ENCODE measurements at places on chromosomes 16 and 17.

DNA sequence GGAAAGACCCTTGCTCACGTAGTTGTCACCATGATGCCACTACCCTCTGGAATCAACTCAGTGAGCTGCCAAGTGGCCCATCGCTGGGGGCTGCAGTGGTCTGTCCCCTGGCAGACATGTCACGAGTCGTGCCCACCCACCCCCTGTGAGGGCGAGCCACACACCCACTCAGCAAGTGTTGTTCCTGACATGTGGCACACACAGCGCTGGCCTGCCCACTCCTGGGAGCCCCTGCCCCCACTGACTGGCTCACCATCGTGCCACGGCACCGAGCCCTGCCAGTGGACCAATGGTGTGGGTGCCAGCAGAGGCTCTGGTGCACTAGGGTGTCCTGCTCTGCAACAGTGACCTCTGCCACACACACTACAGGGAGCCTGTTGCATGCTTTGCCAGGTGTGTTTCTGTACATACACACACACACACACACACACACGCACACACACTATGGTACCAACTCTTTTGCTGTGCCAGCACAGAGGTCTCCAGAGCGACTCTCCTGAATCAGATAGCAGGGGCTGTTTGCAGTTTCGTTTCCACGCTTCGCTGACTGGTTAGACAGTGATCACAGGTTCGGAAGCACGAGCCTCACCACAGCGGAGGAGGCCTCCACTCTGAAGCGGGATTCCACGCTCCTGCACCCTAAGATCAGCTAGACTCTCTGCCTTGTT, 7.7 kb downstream of the RTN4RL1 start:
- DNase-seq: peak; percentile 45

GRCh38 chr17:74520016-74520434, 11.2 kb downstream of the CD300LB start:
- no peak for DNase-seq

- DNase-seq: peak; percentile 99
Observed at GRCh38 chr17:51046514-51047384, 73.9 kb downstream of the SPAG9 start.

- DNase-seq: no peak
Observed at GRCh38 chr17:31935512-31935911, 1.3 kb upstream of the SUZ12 start.

DNA sequence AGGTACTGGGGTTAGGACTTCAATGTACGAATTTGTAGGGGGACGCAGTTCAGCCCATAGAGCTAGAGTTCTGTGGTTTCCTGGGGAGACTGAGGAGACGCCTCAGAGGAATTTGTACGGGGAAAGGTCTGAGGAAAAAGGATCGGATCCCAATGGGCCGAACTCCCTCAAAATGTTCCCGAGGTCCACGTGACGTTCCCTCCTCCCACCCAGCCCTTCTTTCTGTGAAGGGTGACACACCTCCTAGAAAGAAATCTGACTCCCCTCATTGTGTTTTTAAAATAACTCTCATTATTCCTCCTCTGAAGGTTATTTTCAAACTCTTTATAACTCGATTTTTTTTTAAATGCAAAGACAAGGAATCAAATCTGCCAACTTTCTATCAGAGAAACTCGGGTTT, 8.6 kb downstream of the RGS9 start:
- no peak for DNase-seq

GRCh38 chr17:31130286-31131224, 35.8 kb downstream of the NF1 start:
- no peak for DNase-seq

GRCh38 chr17:74512036-74512435, 19.2 kb downstream of the CD300LB start:
- no peak for DNase-seq

GRCh38 chr16:87006789-87007745, 310.1 kb downstream of the C16orf95 start:
- DNase-seq: no peak

DNA sequence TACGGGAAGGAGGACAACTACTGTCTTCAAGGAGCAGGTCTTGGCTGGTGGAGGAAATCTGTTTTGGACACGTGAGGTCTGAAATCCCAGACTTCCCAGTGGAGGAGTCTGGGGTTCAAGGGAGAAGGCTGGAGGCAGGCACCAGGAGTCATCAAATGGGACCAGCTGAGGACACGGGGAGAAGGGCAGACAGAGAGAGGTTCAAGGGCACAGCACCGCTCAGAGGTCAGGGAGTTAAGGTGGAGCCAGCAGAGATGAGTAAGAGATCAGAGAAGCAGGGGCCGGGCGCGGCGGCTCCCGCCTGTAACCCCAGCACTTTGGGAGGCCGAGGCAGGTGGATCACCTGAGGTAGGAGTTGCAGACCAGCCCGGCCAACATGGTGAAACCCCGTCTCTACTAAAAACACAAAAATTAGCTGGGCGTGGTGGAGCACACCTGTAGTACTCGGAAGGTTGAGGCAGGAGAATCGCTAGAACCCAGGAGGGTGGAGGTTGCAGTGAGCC, 10.4 kb upstream of the SMIM5 start:
- no peak for DNase-seq

GRCh38 chr16:54652201-54652770, 278.4 kb upstream of the IRX5 start:
- no peak for DNase-seq

GRCh38 chr17:50790618-50791017, 23.3 kb upstream of the ANKRD40CL start:
- DNase-seq: no peak

- peak; percentile 49 for DNase-seq
Observed at GRCh38 chr17:31425282-31426040, 34.0 kb downstream of the RAB11FIP4 start.

GRCh38 chr17:7047566-7047965, 3.7 kb upstream of the SLC16A11 start:
- no peak for DNase-seq

DNA sequence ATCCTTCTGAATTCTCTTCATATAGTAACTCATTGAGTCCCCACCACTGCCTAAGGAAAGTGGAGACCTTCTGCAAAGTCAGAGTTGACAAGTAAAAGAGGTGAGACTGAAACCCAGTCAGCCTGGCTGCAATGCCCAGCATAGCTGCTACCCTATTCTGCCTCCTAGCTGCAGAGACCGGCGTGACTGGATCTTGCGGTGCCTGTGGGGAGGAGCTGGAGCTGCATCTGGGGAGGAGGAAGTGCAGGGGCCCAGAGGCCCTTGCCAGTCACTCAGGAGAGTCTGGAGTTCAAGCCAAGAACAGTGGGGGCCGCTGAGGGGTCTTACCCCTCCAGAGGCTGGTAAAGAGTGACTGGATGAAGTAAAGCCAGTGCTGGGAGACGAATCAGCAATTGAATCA, 35.0 kb upstream of the ZNF423 start:
- no peak for DNase-seq

- DNase-seq: no peak
Observed at GRCh38 chr17:2240541-2240940, 63.0 kb downstream of the SMG6 start.

DNA sequence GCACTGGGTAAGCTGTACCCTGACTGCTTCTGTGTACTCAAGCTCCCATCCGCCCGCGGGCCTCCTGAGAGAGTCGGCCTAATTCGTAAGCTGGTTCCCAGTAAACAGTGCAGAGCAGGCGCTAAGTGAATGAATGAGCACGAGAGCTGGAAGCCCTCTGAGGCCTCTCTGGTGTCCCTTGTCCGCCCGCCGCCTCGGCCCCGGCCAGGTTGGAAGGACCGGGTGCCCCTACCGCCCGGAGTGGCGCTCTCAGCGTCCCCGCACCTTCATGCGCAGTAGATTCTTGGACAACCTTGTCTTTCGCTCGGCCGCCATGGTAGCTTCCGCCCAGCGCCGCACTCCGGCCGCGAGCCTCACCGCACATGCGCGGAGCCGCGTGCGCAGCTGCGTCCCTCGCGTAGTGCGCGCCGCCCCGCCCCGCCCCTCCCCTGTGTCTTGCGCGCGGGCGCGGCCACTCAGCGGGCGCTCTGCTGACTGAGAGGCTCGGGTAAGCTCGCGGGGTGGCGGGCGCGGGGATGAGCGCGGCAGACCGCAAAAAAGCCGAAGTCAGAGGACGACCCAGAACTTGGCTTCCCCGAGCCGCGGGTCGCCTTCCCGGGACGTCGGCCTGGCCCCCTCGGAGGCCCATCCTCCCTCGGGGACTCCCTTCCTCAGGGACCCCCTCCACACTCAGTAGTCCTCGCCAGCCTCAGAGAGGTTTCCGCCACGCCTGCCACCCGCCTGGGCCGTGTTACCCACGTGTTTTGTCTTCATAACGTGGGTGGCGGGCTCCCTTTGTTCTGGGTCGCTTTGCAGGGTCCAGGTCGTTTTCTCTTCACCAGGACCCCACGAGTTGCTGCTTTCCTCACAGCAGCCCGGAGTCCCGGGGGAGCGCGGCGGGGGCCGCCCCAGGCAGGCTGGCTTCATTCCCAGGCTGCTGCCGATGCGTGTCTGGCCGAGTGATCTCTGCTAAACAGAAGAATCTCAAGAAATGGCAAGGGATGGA, at the start of gene MPHOSPH6:
Gene MPHOSPH6, minus strand, starts transcription at position 364 of the 985 bp plus-strand sequence. Its CDS starts 49 bp downstream, at position 315.
- peak; percentile 47 for DNase-seq

- DNase-seq: no peak
Observed at GRCh38 chr16:79757968-79758367, 157.4 kb upstream of the MAF start.

DNA sequence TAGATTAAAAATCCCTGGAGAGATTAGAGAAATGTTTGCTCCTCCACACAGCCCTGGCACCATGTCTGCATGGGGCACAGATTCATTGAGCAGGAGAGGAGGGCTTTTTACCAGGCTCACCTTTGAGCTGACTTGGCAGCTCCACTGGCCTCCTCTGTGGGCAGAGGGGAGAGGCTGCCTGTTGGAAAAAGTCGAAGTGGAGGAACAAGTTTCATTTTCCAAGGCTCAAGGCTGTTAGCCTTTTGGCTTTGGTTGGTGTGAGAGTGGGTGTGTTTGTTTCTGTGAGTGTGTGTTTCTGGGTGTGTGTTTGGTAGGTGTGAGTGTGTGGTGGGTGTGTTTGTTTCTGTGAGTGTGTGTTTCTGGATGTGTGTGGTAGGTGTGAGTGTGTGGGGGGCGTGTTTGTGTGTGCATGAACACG, 5.6 kb downstream of the TMEM238L start:
- no peak for DNase-seq

DNA sequence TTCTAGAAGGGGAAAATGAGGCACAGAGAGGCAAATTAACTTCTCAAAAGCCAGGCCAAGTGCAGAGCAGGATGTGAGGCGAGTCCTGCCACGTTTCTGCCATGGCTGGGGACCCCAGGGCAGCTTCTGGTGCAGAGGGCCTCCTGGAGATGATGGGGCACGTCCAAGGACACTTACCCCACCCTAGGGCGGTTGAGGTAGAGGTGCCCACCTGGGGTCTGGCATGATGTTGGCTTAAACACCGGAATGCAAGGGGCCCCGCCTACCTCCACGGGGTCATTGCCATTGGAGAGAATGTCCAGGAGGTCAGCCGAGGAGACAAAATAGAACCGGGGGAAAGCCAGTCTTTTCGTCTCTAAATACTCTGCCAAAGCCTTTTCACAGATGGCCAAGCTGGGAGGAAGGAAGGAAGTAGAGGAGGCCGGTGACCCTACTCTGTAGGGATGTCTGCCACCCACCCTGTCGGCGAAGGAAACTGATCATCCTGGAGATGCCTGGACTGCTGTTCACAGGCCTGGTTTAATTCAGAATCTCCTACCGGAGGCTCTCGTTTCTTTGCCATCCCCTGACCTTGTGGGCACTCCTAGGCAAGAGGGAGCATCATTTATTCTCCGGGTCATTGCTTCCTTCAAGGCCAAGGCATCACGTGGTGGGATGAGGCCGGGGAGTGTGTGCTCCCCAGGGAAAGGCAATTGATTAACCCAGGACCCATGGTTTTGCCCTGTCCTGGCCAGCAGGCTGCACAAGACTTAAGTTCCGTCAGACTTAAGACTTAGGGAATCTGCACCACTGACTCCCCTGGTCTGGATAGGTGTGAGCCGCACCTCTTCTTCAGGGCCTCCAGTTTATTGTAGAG, 70.5 kb downstream of the DNAH17 start:
- no peak for DNase-seq

- DNase-seq: no peak
Observed at GRCh38 chr17:6075050-6075449, 4.9 kb downstream of the WSCD1 start.

- DNase-seq: no peak
Observed at GRCh38 chr17:38416840-38417209, 11.4 kb upstream of the ARHGAP23 start.

DNA sequence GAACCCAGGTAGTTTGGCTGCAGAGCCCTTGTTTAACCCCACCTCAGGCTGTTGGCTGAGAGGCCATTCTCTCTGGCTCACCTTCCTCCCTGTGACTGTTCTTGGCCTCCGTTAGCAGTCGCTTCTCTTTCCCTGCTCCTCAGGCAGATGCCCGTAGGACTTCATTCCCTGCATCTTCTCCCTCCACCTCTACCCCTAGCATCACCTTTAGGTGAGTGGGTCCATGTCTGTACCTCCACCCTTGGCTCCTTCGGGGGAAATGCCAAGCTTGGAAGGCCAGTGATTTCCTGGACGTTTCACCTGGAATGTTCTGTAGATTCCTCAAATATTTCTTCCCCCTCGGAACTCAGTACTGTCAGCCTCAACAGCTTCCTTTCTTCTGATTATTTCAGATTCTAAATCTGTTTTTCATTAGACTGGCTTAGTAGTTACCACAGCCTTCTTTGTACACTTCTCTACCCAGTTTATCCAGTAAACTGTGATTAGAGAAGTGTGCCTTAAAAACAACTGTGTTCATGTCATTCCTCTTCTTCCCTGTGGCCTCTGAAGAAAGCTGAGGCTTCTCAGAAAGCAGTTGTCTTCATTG, 227.9 kb downstream of the MSI2 start:
- no peak for DNase-seq

DNA sequence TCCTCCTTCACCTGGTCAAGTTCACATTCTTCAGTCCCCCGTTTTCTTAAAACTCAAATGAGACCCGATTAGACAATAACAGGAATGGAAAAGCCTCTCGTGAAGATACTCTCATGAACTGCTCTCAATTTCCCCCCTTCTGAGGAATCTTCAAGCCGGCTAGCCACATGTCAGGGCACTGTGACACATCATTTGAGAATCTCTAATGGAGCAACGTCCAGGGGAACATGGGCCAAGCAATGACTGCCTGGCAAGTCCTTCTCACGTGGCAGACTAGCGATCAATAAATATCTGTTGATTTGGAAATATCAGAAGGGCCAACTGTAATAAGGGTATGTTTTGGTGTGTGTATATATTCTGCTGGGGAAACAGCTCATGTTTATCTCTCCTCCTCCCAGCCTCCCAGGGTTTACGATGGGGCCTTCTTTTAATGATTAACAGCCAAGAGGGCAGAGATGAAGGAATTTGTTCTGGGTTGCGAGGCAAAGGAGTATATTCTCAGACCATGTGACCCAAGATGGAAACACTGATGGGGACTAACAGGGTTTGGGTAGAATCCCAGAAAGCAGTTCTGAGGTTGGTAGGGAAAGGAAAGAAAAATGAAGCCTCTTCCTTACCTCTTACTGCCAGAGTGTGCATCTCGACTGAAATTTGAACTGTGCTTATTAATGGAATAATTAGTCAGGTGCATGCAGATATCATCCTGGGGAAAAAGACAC, 21.4 kb downstream of the TTLL6 start:
- DNase-seq: no peak

All from NCI-H1694 (cell line).